ENCODE measurements at places on chromosomes 11 and 22.

DNA sequence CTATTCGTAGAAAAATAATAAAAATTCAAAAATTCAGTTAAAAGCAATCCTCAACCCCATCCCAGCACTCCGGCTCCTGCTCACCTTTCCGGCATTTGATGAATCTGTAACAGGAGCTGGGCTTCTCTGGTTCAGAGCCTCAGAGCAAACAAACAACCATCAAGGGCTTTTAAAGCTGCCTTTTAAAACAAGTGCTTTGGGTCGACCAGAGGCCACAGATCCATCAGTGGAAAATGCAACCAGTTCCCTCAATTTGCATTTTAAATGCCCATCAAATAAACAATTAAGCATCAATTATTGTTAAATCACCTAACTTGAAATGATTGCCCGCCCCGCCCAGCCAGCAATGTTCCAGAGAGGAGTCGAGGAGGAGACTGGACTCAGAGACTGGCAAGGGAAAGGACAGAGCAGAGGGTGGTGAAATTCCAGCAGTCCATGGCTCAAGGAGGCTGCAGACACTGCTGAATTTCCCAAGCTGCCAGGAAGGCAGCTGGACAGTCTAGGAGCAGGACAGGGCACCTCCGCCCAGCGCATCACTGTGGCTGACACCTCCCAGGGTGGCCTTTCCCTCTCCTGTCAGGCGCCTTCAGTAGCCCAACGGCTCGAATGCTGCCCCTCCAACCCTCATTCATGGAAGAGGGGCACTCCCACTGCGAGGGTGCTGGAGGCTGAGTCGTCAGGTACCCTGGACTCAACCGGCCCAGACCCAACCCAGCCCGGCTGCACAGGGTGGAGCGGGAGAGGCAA lies 7.5 kb downstream of the FXYD6 start:
- H3K4me3 ChIP-seq = no peak overlapping the region
- no peaks in the 10 kb centered on the region for H3K36me3 ChIP-seq
- DNase-seq = no peak
- no peaks in the 10 kb centered on the region for H3K4me1 ChIP-seq

DNA sequence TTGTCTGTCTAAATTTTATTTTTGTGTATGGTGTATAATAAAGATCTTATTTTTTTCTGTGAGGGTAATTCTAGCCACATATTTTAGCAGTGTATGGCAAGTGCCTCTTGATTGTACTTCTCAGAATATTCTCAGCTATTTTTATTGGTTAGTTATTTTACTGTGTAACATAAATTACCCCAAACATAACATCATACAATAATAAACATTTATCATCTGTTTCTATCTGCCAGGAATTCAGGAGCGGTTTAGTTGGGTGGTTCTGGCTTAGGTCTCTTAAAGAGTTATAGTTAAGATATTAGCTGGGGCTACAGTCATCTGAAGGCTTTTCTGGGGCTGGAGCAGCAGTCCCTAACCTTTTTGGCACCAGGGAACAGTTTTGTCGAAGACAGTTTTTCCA lies 47.8 kb downstream of the PPFIBP2 start:
- H3K27ac ChIP-seq = no peak overlapping the region
- no peaks in the 10 kb centered on the region for H3K36me3 ChIP-seq
- H3K27me3 ChIP-seq = no peaks in the 10 kb centered on the region
- H3K4me3 ChIP-seq = no peak overlapping the region

- no peaks in the 10 kb centered on the region for H3K4me1 ChIP-seq
- no peak overlapping the region for H3K4me3 ChIP-seq
- no peak overlapping the region for H3K27ac ChIP-seq
- H3K27me3 ChIP-seq = peaks cover 1% of the 10 kb centered on the region
Measured at GRCh38 chr22:37365950-37366349, 61.3 kb downstream of the ELFN2 start.

- DNase-seq = no peak
- H3K36me3 ChIP-seq = no peaks in the 10 kb centered on the region
- no peak overlapping the region for H3K4me3 ChIP-seq
- H3K27me3 ChIP-seq = no peaks in the 10 kb centered on the region
- no peaks in the 10 kb centered on the region for H3K4me1 ChIP-seq
Measured at GRCh38 chr22:48239461-48240147, 1477.2 kb downstream of the TBC1D22A start.

GRCh38 chr11:95353706-95354105 lies 122.7 kb upstream of the SESN3 start:
- H3K27ac ChIP-seq = no peak overlapping the region
- no peak overlapping the region for H3K4me3 ChIP-seq
- no peaks in the 10 kb centered on the region for H3K36me3 ChIP-seq
- no peaks in the 10 kb centered on the region for H3K4me1 ChIP-seq

- no peak for DNase-seq
- no peak overlapping the region for H3K27ac ChIP-seq
- H3K36me3 ChIP-seq = no peaks in the 10 kb centered on the region
- H3K27me3 ChIP-seq = no peaks in the 10 kb centered on the region
Measured at GRCh38 chr11:15586741-15587473, 472.2 kb downstream of the INSC start.

All from adrenal gland (tissue), 19 donors.